NCI-H187 treated with DMSO at 0.1 percent for 48 hours (cell line): ENCODE measurements at places on chromosomes 3 and 15.

GRCh38 chr3:160454995-160455394 is 5.4 kb upstream of the TRIM59 start:
- no peak for DNase-seq

DNA sequence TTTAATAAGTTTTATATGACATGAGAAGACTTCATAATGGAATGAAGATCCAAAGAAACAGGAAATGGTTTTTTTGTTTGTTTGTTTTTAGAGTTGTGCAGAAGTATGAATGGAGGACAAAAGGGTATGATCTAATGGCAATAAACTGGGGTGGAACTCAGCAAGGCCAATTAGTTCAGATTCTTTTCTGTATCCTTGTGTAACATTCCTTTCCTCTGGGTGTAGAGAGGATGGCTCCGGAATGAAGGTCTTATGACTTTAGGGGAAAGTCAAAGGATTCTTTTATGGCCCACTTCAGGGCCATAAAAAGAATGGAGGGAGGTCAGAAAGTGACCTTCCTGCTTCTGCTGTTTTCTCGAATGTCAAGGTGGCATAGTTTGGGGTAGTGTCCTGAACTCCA is 152.6 kb downstream of the DPH6 start:
- DNase-seq: no peak

DNA sequence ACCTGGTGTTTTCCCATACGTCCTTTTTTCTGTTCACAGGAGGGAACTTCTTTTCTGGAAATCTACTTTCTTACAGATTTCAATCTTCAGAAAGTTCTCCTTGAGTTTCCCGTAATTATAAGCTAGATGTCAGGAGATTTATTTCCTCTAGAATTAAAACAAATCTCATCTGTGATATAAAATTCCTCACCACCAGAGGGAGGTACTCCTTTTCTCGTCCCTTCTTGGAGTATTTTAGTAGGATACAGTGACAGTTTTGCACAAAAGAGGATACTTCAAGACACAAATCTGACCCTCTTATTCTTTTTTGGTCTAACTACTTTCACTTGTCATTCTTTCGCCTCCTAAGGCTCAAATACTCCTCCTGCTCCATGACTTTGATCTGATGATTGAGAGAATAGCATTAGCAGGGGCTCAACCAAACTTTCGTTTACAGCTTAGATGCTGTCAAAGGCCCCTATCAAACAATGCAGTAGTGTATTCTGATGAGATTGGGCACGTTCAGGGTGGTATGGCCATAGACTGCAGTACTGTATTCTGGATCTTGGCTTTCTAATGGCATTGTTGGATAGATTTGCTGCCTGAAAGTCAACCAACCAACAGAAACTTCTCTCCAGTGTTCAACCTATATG is 38.0 kb downstream of the TMEM41A start:
- DNase-seq: no peak

GRCh38 chr3:181725131-181725731 is 13.5 kb downstream of the SOX2 start:
- no peak for DNase-seq

DNA sequence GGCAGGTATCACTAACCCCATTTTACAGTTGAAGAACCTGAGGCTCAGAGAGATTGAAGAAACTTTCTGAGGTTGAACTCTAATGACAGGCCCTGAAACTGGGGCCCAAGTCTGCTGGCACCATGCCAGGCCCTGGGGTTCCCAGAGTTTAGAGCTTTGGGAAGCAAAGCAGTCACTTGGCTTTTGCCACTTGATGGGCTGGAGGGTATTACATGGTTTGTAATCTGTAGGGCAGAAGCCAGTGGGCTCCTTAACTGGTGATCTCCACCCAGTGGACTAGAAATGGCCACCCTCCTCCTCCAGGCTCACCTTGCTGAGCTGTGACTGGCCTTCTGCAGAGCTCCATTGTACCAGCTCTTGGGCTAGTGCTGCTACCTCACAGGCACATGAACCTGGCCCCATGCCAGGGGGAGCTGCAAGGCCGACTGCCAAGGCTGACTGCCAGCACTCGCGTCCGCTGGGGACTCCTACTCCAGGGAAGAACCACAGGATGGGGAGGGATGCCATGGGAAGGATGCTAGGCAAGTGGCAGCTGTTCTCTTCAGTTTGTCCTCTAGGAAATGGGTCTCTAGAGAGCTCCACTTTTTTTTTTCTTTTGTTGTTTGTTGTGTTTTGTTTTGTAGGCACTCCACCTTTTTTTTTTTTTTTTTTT is 104.8 kb downstream of the ETFA start:
- DNase-seq: peak; percentile 17

DNA sequence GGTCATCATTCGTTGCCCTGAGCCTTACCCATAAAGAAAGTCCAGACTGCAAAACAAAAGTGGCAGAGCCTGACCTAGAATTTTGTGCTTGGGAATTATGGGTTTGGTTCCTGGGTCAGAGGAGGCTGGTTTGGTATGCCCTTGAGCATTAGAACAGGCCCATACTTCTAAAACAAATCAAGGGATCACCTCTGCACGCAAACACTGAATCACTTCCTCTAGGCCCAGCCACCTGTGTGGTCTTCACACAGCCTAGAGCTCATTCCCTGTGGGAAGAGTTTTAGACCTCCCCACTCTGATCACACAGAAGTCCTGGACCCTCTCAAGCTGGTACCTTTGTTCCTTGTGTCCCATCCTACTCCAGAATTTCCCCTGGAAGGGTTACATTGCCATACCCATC is 59.4 kb downstream of the B3GNT5 start:
- no peak for DNase-seq

DNA sequence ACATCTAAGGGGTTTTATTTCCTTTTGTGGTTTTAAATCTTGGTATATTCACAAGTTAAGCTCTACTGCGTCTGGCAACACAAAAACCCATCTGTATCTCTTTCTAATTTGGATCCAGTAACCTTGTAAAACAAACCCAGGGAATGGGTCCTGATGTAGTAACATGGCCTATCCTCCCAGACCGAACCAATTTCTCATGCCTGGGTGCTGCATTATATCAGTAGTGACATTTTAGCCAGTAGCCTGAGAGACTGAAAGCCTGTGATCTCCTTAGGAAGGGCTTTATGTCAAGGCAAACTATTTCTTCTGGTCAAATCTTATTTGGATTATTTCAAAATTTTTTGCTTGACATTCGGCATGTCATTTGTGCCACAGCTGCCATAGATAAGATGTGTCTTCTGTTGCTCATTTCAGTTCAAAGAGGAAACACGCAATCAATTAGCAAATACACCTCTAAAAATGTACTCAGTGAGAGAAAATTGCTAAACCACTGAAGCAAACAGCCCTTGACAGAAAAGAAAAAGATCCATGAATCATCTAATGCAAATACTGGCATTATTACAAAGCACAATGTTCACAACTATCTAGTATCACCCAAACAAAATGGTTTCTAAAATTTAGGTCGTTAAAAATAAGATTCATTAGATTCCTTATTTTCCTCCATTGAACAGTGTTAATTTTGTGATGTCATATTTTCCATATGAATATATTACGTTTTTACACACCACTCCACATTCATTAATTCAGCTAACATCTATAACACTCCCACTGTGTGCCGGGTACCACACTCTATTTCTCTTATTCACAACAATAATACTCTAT is 4.0 kb downstream of the NPTN start:
- no peak for DNase-seq

- DNase-seq: no peak
Measured at GRCh38 chr3:172065527-172065926, 26.1 kb downstream of the FNDC3B start.

DNA sequence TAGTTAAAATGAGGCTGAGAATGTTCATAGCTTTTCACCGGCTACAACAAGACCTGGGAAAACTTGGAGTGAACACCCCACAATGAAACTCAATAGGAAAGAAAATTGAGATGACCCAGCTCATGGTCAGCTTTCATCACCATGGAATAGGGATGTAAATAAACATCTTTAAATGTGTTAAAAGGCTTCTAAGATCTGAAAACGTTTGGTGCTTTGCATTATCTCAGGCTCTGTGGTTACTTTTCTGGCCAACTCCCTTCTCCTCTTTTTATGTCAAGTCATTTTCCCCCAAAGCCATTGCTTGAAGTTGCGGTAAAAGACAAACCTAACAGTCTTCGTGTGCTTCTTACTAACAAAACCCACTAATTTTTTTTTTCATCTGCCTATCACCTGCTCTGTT is 195.8 kb downstream of the MECOM start:
- no peak for DNase-seq

DNA sequence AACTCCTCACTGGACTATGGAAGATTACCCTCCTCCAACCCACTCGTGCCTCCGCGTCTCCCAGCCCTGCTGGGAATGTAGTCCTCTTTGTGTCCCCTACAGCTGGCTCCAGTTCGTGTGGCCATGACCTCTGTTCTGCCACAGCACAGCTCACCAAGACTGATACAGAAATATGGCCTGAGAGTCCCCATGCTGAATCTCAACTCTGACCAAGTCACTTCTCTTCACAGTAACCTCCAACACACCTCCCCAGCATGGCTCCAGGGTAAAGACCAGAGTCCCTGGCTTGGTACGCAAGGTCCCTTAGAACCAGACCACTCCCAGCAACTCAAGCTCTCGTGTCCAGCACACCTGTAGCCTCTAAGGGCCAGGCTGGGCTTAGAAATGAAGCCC is 2.3 kb upstream of the COL7A1 start:
- no peak for DNase-seq

- no peak for DNase-seq
Measured at GRCh38 chr3:21067031-21067813, 683.8 kb downstream of the ZNF385D start.

DNA sequence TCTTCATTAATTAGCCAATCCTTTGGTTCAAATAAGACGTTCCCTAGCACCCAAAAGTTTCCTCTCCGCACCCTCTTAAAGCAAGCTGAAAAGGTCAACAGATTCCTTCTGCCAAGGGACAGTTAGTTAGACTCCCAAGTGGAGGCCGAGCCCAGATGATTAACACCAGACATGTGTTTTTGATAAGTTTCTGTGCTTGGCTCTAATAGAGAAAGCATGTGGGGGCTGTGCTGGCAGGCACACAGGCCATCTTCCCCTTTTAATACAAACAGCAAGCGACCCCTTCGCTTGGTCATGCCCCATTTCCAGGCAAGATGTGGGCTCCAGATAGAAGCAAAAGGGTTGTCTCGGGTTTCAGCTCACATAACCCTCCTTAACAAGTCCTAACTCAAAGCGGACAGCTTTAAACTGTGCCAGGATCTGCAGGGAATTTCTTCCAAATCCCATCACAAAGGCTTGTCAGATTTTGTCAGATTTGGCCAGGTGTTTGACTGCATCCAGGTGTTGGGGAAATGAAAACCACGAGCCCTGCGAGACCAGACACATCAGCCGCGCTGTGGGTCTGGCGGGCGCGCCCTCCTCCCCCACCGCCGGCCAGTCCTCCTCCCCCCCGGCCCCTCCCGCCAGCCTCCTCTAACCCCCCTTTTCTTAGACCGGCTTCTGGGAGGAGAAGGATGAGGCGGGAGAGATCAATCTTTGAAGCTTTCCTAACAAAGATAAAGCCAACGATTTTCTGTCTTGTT is 3.3 kb downstream of the HES1 start:
- no peak for DNase-seq
